ENCODE measurements at places on chromosomes 16 and 17. TPM values are rescaled to one million over a fixed set of nuclear protein-coding genes. Genes with fewer than 3 reads are reported as not detected.

The NPIPA3 gene
- polyA plus RNA-seq: 1.5 TPM

DNA sequence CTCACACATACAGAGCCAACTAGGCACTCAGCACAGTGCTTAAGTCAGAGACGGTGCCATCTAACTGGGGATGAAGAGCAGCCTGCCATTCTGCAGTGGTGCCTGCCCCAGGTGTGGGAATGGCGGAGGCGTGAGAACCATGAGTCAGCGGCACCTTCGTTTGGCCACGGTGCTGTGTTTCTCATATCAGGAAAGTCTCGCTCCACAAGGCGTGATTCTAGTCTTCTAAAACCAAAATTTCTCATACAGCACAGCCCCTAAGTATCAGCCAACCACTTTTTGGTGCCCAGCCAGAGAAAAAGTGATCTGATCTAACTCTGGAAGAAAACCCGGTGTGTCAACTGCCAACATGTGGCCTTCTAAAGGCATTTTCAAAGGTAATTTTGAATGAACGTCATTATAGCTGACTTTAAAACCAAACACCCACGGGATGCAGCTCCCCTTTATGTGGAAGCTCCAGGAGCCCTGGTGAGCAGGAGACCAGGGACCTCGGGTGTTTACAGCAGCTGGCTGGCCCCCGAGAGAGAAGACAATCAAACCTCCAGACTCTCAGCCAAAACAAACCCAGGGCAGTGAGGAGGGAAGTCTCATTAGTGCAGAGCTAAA is 54.6 kb downstream of the ABCC12 start:
- peak; percentile 86 for DNase-seq

- no peak for DNase-seq
Measured at GRCh38 chr17:76871668-76872067, 3.5 kb downstream of the MGAT5B start.

DNA sequence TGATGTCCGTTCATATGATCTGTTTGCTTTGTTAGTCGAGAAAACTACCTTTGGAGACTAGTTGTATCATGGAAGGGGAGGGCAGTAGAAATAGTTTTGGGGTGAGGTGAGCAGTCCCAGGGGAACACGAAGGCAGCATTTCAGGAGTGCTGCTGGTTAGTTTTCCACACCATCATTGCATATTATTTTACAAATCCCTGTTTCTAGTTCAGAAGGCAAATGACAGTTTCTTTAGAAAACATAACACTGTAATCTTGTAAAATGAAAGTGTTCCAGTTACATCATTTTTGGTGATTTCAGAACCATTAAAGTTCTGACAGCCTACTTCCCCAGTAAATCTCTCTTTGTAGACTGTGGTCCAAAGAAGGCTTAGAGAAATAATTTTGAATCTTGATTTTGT is 25.4 kb downstream of the BANP start:
- DNase-seq: no peak

DNA sequence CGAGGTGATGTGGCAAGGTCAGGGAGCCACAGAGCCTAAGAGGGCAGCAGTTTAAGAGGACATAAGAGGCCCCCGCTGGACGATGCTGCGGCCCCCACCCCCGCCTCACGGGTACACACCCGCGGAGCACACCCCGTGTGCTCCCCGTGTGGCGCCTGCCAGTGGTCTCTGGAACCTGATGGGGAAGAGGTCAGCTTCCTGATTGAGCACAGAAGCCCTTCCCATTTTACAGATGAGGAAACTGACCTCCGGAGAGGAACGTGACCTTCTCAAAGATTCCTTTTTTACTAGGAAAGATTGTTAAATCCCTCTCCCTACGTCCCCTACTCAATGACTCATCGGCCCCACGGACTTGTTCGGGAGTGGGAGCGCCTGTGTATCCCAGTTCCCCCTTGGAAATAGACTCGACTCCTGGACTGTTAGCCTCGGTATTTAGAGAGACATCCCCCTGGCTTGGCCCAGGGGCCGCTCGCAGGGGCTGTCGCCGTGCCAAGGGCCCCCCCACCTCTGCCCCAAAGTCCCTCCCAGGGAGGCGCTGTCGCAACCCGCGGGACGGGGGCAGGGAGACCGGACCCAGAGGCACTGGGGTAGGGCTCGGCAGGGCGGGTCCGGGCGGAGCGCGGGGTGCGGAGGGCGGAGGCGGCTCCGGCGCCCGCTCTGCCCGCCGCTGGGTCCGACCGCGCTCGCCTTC is at the start of gene ABCC3:
Gene ABCC3 (plus strand): TSS at position 658 of the 691 bp plus-strand sequence. CDS start 56 bp downstream, outside the sequence.
- no peak for DNase-seq

DNA sequence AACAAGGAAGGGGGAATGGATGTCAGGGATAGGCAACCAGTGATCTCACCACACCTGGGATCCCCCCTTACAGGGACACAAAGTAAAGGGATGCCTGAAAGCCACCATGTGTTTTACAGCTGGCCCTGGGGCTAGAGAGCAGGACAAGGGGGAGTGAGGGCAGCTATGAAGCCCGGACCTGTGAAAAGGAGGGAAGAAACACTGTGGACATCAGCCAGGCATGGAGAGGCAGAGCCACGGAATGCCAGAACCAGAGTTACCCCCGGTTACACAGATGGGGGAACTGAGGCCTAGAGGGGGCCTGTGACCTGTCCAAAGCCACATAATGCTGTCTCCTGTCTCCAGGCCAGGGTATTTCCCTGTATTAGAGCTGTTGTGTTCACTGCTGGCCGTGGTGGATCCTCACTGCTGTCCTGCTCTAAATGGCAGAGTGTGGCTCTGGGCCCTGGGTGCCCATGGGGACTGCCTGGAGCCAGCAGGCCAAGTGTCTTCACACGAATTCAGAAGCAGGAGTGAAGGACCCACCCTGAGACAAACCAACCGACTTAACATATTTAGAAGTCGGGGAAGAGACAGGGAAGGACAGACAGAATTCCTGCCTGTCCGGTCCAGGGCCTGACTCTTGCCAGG is 29.7 kb upstream of the ITGA3 start:
- DNase-seq: no peak

DNA sequence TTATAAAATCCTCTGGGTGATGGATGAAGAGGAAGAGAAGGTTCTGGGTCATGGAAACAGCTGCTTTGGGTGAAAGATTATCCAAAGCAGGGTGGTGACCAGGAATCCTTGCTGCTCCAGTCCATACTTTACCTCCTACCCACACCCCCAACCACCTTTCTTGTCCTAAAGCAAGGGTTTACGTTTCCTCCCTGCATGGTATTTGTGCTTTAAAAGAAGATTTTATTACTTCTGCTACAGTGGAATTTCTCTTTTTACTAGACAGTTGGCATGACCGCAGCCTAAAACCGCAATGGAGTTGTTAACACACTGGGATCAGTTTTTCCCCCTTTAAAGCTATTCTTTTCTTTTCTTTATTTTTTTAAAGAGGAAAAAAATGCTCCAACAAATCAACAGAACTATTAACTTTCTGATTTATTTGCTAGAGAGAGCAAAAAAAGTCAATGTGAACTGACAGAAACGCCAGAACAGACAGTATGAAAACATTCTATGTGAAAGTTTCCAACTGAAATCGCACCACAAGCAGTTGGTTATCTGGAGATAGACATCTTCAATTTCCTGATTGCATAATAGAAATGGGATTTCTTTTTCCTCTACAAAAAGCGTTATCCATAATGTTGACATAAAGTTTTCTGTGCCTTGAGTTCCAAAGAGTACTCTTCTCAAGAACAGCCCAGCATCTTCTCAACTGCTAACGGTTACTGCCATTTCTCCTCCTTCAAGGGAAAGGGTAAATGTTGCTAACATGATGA is 236.0 kb downstream of the IRX3 start:
- no peak for DNase-seq

- DNase-seq: no peak
Measured at GRCh38 chr17:68501074-68501473, 11.2 kb upstream of the PRKAR1A start.

DNA sequence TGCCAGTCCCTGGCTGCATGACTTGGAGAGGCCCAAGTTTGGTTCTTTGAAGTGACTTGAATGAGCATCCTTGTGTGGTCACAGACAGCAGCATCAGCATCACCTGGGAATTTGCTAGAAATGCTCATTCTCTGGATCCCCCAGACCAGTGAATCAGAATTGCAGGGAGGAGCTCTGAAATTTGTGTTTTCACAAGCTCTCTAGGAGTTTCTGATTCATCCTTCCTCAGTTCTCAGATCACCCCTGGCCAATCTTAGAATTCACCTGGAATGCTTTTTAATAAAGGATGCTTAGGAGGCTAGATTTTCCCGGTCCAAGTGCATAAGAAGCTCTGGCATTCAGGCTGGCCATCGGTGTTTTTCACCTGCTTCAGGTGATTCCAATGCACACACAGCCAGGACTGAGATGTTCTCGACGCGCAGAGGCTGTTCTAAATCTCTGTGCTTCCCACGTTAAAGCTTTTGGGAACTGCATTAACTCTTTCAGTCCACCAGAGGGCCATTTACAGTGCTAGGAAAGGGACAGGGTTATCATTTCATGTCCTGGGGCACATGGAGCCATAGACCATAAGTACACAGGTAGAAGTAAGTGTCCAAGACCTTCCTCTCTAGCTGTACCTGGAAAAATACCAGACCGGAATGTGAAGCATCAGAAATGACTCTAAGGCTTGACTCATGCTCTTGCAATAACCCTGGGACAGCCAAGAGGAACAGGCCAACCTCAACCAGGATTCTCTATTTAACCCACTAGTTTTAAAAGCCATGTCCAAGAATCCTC is 85.7 kb upstream of the XYLT1 start:
- peak; percentile 76 for DNase-seq

DNA sequence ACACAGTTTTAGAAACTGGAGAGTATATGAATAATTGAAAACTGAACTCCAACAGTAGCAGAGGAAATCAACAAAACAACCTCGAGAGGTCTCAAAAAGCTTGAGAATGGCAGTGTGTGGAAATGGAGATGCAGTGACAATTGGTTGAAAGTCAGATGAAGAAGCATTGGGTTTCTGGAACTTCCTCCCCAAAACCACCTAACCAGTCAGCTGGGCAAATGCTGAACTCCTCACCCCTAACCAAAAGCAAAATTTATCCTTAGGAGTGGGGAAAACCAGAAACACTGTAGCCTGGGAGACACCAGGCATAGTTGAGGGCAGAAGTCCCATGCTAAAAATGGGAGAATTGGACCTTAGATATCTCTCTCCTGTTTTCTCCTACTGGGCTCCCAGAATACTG is 109.9 kb downstream of the TANC2 start:
- DNase-seq: no peak

- DNase-seq: no peak
Measured at GRCh38 chr17:70055000-70055399, 20.0 kb upstream of the KCNJ16 start.

DNA sequence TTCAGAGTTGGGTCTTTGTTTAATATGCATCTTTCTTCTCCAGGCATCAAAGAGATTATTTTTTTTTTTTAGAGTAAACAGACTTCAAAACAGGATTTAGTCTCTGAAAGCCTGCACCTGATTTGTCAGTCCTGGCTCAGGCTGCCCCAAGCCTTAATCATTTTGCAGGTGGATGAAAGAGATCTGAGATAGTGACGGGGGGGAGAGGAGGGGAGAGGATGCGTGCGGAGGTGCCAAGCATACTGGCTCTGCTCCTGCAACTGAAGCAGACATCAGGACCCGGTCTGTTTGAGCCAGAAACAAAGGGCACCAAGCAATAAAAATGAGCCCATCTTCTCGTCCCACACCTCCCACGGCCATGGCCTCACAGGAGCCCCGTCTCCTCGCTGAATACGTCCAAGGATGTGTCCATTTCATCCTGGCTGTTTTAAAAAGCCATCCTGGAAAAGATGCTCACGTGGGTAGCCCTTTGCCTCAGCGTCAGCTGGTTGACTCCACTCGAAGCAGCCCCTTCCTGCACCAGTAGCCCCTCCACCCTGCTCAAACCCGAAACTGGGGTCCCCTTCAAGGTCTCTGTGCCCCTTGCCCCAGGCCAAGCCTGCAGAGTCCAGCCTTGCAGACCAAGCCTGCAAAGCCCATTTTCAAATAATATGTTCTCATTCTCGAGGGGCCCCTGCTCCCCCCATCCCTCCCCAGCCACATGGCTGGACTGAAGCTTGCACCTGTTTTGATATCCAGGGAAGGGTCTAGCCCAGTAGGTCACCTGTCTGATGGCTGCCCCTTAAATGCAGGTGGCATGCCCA is 84.8 kb upstream of the TNRC6C start:
- DNase-seq: no peak

GRCh38 chr16:67395458-67396158 is 2.3 kb upstream of the TPPP3 start:
- DNase-seq: peak; percentile 57
